CD14-positive monocyte (primary cell): ENCODE measurements at places on chromosomes 2 and 18. TPM values are rescaled to one million over a fixed set of nuclear protein-coding genes. Genes with fewer than 3 reads are reported as not detected.

DNA sequence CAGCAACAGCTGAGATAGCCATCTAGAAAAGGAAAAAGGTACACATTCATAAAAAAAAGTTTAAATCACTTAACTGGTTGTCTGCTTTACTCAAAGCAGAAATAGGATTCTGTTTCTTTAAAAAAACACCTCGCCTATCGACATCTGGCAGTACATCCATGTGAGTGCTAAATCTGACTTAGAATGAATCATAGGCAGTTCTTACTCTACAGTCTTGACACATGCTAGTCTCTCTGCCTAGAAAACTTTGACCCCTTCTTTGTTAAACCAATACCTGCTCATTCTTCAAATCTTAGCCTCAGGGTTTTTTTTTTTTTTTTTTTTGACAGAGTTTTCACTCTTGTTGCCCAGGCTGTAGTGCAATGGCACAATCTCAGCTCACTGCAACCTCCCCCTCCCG is 37.1 kb upstream of the GPR75 start:
- no peak for DNase-seq

- DNase-seq: peak; percentile 91
These were observed 47.7 kb upstream of the PLB1 start for GRCh38 chr2:28447943-28448792.

The CCDC141 gene
- polyA plus RNA-seq: not detected in 2 replicates

- no peak for DNase-seq
These were observed 40.9 kb upstream of the ATP6V1B1 start for GRCh38 chr2:70894765-70895164.

GRCh38 chr2:101064868-101065549 is 62.9 kb downstream of the RPL31 start:
- DNase-seq: no peak

DNA sequence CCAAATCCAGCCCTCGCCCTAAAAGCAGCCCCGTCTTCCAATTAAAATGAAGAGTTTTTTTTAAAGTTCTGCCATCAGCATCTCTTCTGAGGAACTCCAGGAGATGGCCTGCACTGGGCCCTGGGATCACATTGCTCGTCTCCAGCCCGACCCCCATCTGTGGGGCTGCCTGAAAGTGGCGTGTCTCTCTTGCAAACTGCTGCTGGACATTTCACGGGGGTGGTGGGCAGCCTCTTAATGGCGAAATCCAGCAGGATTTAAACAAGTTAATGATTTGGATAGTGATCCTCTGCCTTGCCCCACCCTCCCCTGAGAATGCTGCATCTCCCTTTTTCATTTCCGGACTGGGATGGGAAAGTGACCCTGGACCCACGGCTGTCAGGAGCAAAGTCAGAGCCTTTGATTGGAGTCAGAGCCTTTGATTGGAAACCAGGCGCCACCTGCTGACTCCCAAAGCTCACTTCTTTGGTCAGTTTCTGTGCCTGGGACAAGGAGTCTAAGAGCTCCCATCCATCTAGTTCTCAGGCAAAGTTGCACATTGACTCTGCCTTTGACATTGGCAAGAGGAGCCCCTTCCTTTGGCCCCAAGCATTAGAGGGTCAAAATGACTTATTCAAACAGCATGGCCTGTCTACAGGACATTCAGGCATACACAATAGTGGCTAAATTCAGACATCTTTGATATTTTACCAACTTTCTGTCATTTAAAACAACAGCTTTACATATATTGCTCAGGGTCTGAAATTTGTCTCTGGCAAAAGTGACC is 155.2 kb downstream of the SH3BP4 start:
- peak; percentile 21 for DNase-seq

The DLX1 gene
- polyA plus RNA-seq: 0.05 and 0.06 TPM in 2 replicates

The MC2R gene
- not detected for polyA plus RNA-seq

DNA sequence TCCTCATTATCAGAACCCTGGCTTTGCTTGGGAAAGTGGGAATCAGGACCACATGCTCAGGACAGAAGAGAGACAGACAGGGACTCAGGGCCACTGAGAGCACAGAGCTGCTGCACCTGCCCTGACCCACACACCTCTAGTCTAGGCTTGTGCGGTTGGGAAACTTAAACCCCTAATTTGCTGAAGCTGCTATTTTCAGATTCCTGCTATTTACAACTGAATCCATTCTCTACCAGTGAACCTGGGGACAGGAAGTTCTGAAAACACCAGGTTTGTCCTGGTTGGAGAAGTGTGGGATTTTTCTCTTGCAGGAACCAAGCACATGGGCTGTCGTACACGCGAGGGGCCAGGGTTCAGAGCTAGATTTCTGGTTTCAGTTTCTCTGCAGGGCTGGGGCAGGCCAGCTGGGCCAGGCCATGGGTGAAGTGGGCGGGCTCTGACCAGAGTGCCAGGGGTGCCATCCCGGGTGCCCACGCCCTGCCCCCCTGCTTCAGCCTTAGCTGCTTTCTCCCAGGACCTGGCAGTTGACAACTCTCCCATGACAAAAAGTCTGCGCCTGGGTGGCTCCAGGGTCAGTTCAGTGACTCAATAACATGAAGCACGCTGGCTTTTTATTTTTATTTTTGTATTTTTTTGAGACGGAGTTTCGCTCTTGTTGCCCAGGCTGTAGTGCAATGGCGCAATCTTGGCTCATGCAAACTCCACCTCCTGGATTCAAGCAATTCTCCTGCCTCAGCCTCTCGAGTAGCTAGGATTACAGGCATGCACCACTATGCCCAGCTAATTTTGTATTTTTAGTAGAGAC is 51.3 kb upstream of the SLC1A4 start:
- peak; percentile 62 for DNase-seq

The REG3G gene
- not detected for polyA plus RNA-seq

GRCh38 chr2:146130290-146130689 is 1610.4 kb upstream of the ZEB2 start:
- DNase-seq: no peak

DNA sequence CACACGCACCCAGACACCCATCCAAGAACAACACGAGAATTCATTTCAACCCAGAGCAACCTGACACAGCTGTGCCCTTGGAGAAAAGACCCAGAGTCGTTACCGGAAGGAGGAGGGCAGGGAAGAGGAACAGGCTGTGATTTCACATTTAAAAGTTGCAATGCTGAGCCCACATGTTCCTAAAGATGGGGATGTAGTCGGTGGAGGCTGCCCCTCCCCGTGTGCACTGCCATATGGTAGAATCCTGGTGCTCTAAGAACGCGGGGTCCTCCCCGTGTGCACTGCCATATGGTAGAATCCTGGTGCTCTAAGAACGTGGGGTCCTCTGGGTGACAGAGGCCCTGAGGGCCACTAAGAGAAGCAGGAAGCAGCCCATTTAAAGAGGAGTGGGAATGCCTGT is 10.9 kb downstream of the MTERF4 start:
- DNase-seq: no peak

GRCh38 chr2:229090225-229090624 is 180.9 kb downstream of the PID1 start:
- no peak for DNase-seq

The ALS2 gene
- polyA plus RNA-seq: 3.1 TPM

DNA sequence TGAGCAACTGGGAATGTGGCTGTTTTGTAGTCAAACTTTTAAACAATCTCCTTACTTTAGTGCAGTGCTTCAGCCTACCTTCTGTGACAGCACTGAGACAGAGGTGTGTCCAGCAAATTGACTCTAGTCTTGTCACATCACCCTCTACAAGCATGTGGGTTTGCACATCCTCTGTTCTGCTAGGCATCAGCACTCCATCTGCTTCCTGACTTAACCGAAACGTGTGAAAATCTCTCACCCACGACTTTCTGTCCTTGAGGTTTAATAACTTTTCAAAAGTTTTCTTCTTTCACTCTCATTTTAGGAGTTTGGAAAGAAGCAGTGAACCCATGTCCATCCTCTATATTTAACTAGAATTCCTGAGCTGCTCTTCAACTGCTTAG is 42.6 kb downstream of the TTR start:
- DNase-seq: no peak

DNA sequence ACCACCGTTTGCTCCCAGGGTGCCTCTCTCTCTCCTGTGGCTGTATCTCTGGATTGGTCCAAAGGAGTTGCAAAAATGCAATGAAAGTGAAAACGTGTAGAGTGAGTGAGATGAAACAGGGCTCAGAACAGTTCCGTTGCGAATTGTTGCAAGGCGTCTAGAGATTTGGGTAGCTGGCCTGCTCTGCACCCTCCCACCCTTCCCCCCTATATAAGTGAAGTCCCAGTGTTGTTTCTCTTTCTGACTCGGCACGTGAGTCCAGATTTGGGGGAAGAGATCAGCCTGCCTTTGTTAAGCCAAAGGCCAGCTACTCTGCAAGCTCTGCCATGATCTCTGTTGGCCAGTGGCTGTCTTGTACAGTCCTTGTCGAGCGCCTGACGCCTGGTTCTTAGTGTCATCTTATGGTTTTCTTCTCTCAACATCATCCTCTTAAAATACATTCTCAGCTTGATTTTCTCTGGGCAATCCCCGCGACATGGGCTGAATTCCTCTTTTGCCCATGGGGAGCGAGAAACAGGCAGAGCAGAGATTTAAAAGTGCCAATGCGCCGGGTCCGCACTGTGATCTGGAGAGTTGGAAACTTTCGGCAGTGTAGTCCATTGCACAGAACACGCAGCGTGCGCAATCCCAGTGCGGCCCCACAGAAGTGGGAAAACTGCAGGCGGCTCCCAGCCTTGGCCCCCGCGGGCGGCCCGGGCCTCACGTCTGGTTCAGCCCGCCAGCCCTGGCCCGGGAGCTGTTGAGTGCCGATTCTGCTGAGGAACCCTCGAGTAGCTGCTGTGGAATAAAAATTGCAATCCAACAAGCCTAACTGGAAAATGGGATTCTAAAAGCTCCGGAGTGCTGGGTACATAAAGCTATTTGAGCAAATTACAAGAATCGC is 9.3 kb downstream of the MEIS1 start:
- DNase-seq: no peak

GRCh38 chr2:76870581-76870980 is 651.6 kb downstream of the LRRTM4 start:
- DNase-seq: no peak

GRCh38 chr2:26792720-26793119 is 6.9 kb downstream of the CENPA start:
- no peak for DNase-seq

- no peak for DNase-seq
These were observed 27.2 kb upstream of the SATB2 start for GRCh38 chr2:199484927-199485326.

DNA sequence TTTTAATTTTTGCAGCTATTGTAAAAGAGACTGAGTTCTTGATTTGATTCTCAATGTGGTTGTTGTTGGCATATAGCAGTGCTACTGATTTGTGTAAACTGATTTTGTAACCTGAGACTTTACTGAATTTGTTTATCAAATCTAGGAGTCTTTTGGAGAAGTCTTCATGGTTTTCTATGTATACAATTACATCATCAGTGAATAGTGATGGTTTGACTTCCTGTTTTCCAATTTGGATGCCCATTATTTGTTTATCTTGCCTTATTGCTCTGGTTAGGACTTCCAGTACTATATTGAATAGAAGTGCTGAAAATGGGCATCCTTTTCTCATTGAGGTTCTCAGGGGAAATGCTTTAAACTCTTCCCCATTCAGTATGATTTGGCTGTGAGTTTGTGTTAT is 99.7 kb downstream of the GULP1 start:
- no peak for DNase-seq

GRCh38 chr2:241289053-241289452 is 26.4 kb downstream of the HDLBP start:
- DNase-seq: no peak

The FBLN7 gene
- not detected for polyA plus RNA-seq

DNA sequence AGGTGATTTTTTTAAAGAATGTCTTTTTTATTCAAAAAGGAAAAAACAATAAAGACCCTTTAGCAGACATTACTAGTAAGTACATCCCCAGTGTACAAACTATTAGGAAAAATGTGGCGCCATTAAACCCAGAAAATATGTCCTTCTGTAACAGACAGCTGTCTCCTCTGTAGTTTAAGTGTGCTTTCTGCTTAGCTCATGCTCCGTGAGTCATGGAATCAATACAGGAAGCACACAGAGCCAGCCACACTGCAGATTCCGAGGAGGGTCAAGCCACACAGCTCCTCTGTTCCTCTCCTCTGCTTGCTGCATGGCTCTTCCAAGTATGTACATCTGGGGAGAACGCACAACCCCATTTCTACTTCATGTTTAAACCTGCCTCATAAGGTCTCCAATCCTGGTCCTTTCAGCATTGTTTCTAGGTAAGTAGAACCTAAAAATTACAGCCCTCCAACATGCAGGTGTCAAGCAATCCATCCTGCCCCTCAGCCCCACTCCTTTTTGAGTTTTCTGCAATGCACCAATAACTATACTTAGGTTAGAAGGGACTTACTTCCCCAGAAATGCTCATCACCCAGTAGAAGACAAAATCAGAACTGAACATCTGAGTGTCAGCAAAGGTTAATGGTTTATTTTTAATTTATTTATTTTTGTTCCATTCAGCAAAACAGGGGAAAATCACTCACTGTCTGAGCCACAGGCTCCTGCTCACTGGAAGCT is 37.5 kb downstream of the ACVR1 start:
- DNase-seq: peak; percentile 86

GRCh38 chr2:120346026-120346666 is at the start of gene INHBB:
INHBB (plus strand) TSS chr2:120346136; CDS start chr2:120346189, 53 bp downstream.
- DNase-seq: peak; percentile 18

GRCh38 chr2:228669690-228670089 is 488.2 kb upstream of the SPHKAP start:
- no peak for DNase-seq

The SCN7A gene
- not detected in 2 replicates for polyA plus RNA-seq
